ENCODE measurements at places on chromosomes 3 and 15.
A peak's percentile ranks its signal among the peaks of the same experiment; 100 is the strongest.

DNA sequence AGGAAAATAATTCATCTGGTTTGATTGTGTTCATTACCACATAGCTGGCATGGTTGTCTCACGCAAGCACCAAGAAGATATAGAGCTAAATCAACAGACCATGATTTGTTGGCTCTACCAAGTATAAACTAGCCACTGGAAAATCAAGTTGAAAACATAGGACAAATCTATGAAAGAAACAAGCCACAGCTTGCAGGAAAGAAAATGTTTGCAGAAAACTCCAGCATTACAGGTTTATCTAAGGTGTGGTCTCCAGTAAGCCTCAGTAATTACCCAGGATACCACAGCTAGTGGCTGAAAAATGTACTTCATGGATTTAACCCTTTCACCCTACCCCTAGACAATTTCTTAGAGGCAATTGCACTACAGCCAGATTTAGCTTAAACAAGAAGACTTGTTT lies 340.6 kb downstream of the SOX2 start:
- no peak for DNase-seq

- no peak for DNase-seq
Observed at GRCh38 chr3:179852142-179852905, 184.4 kb downstream of the PEX5L start.

GRCh38 chr3:177889161-177889560 lies 647.1 kb upstream of the KCNMB2 start:
- no peak for DNase-seq

- DNase-seq, result no peak
Observed at GRCh38 chr15:37934340-37934739, at the start of gene TMCO5A. TSS of gene TMCO5A (plus strand) at chr15:37934640. CDS start at chr15:37936324, 1,684 bp downstream.

GRCh38 chr15:41258750-41259471 lies 27.8 kb downstream of the CHP1 start:
- no peak for DNase-seq

- no peak for DNase-seq
Observed at GRCh38 chr3:135106445-135106844, 311.4 kb downstream of the EPHB1 start.

DNA sequence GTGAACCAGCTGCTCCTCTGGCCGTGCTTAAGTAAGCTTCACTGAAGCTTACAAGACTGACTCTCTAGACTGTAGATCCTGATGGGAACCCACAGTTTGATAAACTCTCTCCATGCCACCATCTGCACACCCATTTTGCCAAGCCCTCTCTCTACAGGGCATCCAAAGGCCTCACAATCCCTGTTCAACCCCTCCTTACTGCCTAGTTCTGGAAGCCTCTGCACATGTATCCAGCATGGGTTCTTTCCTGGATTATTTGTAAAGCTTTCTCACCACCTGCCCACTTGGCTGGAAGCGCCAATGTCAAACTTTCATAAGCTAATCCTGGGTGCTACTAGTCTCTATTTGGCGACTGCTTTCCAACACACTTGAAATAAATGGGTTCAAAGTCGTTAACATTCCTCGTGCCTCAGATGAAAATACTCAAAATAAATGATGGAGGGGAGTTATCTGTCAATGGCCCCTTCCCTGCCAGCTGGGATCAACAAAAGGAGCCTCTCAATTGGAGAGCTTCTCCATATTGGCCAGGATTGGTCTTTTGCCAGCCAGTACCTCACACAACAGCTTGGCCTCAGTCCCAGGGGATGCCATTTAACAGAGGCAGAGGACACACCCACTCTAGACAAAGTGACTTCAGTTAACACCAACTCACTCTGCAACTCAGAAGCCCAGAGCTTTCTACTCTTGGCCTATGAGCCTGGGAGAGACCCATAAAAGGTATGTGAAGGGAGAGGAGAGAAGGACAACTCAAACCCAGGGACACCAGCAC lies 48.1 kb downstream of the SH3BP5 start:
- DNase-seq, result no peak

DNA sequence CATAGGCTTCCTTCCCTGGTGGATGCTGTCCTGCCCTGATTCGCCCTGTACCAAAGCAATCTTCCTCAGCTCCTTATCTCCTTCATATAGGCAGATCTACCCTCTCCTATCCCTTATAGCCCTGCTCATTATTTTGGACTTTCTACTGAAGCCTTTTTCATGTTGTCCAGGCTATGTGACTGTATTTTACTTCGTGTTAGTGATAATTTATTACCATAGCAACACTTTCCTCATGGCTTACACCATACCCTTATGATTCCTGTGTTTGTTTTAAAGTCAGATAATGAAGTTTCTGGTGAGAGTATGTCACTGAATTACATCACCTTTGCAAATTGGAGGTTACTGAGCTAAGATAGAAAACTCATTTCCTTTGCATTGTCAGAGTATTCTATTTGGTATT lies 352.6 kb downstream of the NLGN1 start:
- DNase-seq, result no peak

GRCh38 chr3:14461006-14461747 lies 58.8 kb downstream of the SLC6A6 start:
- DNase-seq, result no peak

- no peak for DNase-seq
Observed at GRCh38 chr15:68508485-68509189, 70.2 kb upstream of the CORO2B start.

DNA sequence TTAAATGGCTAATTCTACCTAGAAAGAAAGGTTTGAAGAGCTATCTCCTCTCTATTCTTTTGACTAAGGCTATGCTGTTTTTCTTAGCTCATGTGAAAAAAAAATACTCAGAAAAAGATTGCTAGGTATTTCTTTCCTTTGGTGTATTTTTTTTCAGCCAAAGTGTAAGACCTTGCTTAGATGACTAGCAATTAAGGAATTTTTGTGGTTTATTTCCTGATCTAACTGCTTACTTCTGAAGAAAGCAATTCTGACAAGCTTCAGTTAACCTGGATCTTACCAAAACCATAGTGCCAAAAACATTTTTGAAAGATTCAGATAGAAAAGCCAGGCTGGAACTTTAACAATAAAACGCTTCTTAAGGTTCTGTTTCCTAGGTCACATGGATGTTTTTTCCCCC lies 315.6 kb downstream of the SOX2 start:
- no peak for DNase-seq

GRCh38 chr3:111351334-111351733 lies 190.7 kb upstream of the CD96 start:
- DNase-seq, result no peak

GRCh38 chr15:61084944-61085367 lies 144.1 kb downstream of the RORA start:
- peak; percentile 40 for DNase-seq

DNA sequence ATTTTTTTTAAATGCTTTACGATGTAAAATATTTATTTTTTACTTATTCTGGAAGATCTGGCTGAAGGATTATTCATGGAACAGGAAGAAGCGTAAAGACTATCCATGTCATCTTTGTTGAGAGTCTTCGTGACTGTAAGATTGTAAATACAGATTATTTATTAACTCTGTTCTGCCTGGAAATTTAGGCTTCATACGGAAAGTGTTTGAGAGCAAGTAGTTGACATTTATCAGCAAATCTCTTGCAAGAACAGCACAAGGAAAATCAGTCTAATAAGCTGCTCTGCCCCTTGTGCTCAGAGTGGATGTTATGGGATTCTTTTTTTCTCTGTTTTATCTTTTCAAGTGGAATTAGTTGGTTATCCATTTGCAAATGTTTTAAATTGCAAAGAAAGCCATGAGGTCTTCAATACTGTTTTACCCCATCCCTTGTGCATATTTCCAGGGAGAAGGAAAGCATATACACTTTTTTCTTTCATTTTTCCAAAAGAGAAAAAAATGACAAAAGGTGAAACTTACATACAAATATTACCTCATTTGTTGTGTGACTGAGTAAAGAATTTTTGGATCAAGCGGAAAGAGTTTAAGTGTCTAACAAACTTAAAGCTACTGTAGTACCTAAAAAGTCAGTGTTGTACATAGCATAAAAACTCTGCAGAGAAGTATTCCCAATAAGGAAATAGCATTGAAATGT lies 15.6 kb downstream of the THBS1 start:
- no peak for DNase-seq

DNA sequence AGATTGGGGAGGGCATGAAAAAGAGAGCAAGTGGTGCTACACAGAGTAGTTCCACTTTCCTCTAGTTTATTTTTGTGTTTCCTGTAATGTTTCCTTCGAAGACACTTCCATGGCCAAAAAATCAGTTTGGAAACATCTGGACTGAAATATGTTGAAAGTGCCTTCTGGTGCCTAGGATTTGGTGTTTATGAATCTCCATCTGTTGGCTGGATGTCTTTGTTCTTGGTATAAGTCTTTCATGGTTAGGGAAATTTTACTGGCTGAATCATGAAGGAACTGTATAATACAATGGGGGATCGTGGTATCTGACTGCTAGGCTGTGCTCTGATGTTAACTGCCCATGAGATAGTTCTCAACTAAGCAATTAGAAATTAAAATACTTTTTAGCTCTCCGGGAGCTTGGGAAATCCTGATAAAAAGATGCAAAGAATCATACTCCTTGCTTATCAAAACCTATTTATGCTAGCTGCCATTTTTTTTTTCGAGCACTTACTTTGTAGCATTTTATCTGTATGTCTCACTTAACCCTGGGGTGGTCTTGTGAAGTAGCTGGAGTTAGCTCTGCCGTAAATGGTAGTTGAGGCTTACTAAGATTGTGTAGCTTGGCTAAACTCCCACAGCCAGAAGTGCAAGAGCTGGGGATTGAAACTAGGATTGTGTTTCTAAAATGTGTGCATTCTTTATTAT lies 21.9 kb downstream of the AKAP13 start:
- DNase-seq, result no peak

- DNase-seq, result no peak
Observed at GRCh38 chr3:126982126-126982470, 817 bp upstream of the PLXNA1 start.

DNA sequence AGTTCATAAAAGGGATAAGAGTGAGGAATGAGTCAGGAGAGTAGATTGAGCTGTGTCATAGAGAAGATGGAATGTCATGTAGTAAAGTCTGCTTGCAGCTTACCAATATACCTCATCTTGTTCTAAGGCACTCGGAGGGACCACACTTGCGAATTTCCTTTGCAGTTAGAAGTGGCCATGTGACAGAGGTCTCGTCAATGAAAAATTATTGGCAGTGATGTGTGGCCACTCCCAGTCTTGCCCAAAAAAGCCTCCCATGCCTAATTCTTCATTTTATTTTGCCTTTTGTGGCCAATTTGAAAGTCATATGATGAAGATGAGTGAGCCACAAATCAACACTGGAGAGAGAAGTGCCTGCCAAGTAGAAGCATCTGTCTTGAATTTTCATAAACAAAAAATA lies 465.6 kb upstream of the ZNF385D start:
- DNase-seq, result no peak

GRCh38 chr15:23038726-23039142 lies 635 bp downstream of the TUBGCP5 start:
- DNase-seq, result no peak

DNA sequence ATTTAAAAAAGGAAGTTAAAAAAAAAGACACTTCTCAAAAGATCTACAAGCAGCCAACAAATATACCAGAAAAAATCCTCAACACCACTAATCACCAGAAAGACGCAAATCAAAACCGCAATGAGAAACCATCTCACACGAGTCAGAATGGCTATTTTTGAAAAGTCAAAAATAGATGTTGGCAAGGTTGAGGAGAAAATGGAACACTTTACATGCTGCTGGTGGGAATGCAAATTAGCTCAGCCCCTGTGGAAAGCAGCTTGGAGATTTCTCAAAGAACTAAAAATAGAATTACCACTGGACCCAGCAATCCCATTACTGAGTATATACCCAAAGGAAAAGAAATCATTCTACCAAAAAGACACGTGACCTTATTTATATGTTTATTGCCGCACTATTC lies 574.7 kb upstream of the ADAMTS9 start:
- no peak for DNase-seq

GRCh38 chr3:24764236-24764915 lies 269.7 kb upstream of the THRB start:
- DNase-seq, result no peak

GRCh38 chr3:49471856-49472495 lies 1.9 kb downstream of the DAG1 start:
- DNase-seq, result no peak

DNA sequence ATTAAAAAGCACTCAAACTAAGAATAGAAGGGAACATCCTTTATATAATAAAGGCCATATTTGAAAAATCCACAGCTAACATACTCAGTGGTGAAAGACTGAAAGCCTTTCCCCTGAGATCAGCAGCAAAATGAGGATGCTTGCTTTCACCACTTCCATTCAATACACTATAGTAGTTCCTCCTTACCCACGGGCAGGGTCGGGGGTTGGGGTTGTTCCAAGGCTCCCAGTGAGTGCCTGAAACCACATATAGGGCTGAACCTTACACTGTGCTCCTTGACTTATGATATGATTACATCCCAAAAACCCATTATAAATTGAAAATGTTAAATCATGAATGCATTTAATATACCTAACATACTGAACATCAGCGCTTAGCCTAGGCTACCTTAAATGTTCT lies 37.7 kb downstream of the ALDH1L1 start:
- DNase-seq, result no peak

DNA sequence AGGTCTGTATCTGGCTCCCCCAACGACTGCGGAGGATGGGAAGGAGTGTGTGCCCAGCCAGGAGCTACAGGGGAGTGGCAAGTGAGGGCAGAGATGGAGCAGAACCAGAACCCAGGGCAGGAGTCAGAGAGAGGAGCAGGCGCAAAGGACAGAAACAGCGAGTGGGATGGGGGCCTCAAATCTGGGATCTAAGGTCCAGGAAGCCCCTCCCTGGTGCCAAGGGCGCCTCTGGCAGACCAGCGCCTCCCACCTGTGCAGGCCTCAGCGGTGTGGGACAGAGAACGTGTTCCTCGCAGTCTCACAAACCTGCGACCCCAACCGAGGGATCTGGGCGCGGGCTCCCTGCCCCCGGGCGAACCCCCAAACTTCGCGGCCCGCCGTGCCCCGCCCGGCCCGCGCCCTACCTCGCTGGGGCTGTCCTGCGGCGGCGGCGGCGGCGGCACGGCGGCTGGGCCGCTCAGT lies 301 bp downstream of the PCBP4 start:
- no peak for DNase-seq

Measured in D721Med (cell line).